ENCODE measurements at places on chromosomes 6 and 20.

GRCh38 chr6:137351890-137352289 is 132.7 kb upstream of the IFNGR1 start:
- no peak for DNase-seq

DNA sequence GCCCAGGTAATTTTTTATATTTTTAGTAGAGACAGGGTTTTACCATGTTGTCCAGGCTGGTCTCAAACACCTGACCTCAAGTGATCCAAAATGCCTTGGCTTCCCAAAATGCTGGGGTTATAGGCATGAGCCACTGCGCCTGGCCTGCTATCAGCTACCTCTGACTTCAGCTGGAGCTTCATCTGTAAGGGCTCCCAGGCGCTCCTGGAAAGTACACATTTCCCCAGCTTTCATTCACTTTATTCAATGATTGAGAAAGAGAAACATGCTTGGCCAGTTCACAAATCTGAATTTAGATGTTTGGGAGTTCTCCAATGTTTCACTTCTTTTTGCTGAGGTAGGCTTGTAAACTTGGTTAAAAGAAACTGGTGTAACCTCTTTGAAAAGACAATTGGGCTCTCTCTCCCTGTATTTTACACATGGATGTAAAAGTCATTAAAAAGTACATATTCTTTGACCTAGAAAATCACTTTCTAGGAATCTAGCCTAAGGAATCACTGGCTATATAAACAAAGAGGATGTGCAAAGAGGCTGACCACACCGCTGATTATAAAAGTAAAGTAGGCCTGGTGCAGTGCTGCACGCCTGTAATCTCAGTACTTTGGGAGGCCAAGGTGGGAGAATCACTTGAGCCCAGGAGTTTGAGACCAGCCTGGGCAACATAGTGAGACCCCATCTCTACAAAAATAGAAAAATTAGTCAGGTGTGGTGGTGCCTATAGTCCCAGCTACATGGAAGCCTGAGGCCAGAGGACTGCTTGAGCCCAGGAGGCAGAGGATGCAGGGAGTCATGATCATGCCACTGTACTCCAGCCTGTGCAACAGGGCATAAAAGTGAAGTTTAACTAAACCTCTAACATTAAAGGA is 128.9 kb downstream of the BACH2 start:
- no peak for DNase-seq

DNA sequence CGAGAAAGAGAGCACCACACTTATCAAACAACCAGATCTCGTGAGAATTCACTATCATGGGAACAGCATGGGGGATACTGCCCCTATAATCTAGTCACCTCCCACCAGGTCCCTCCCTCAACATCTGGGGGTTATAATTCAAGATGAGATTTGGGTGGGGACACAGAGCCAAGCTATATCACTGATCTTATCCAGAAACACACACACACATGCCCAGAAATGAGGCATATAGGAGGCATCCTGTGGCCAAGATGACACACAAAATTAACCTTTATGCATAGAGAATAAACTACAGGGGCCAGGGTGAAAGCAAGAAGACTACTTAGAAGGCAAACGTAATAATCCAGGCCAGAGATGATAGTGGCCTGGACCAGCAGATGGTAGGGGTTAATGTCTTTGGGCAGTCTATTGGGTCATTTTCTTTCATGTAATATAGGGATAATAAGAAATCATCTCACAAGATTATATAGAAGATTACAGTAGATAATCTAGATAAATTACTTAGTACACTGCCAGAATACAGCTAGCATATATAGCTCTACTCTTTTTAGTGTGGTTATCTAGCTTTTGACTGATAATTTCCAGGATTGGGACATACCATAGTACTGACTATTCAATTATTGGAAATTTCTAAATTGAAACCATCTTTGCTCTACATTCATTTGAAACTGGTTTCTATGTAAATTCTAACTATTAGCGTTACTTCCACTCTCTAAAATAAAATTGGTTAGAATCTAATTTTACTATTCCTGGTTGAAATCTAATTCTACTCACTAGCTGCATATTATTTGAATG is 20.0 kb downstream of the RNF144B start:
- DNase-seq: no peak

DNA sequence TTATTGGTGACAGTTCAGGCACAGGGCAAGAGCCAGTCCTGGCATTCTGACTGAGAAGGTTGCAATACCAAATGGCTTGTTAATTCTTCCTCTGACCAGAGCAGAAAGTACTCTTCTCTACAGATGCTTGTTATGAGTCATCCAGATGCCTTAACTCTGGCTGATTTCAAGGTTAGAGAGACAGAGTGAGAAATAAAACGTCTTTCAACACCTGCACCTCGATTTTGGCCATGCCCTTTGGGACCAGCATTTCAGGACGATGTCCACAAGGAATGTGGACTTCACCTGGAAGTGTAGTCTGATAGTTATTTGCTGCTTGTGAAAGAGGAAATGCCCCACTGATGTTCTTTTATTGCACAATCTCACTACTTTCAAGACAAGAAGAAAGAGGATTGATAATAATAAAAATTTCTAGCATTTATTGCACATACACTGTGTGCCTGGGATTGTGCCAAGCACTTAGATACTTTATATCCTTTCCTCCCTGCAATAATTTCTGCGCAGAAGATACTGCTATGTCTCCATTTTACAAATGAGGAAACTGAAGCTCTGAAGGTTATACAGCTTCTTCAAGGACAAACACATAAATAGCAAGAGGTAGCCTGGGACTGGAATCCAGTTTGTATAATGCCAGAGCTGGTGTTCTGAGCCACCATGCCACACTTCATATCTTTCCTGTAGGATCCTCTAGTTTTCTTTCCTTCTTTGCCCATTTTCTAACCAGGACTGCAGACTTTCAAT is 33.5 kb upstream of the MCM3 start:
- no peak for DNase-seq

GRCh38 chr6:73452107-73452461 is at the start of gene CGAS:
CGAS (minus strand) TSS chr6:73452297; CDS start chr6:73452181, 116 bp downstream.
- no peak for DNase-seq

DNA sequence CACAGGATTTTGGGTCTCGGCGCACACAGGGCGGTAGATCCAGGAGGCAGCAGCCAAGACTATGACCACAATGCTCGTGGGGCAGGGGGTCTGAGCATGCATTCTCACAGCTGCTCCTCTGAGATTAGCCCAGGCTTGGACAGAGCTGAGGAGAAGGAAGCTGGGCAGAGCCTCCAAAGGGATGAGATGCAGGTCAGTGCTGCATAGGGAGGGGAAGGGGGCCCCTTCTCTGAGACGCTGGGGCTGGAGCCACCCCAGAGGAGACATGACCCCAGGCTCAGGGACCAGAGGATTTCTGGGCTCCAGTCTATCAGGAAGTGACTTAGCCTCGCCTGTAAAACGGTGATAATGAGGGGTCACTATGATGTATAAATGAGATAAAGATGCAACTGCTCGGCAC is 93.9 kb downstream of the BFSP1 start:
- no peak for DNase-seq

DNA sequence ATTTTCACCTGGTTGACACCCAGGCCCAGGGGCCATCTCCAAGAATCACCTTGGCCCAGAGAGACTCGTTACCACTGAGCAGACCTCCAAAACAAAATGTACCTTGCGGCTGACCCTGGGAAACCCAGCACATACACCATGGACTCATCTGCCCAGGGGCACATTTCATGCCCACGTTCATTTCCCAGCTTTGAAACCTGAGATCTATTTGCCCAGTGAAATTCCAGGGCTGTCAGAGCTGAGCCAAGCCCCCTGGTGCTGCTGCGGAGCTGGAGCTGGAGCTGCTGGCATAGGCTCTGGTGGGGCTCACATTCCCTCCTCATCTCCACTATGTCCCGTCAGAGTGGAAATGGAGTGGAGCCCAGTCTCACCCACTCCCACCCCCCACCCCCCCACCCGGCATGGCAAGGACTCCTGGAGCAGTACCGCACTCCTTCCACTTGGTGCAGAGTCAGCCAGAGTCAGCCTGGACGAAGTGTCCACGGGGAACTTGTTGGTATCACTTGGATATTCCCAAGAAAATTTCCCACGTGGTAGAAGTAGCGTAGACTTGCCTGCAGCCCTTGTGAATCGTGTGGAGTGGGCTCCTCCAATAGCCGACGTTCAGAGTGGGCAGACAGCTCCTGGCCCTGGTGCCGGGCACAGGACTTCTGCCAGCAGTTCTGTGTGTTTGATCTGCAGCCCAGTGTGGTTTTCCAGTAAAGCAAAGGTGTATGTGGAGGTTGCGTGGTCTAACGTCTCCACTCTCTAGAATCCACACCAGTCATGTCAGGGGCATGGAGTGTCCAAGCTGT is 18.1 kb upstream of the OSER1 start:
- DNase-seq: no peak

- peak; percentile 85 for DNase-seq
Observed at GRCh38 chr6:128882991-128883611, at the start of gene LAMA2. LAMA2 (plus strand) TSS chr6:128883138; CDS start chr6:128883246, 108 bp downstream.
